Activated CD4-positive, alpha-beta memory T cell treated with anti-CD3 and anti-CD28 coated beads, Interleukin-2, amount 10 ng/mL, durations not matched to agents 7 days and 5 days (primary cell): ENCODE measurements at places on chromosomes 12 and 14. TPM values are rescaled to one million over a fixed set of nuclear protein-coding genes. Genes with fewer than 3 reads are reported as not detected.

KRT77 gene
- not detected for total RNA-seq

SLC38A4 gene
- not detected for total RNA-seq

P2RX4 gene
- 117 TPM for total RNA-seq

IQSEC3 gene
- 0.33 TPM for total RNA-seq

RD3L gene
- total RNA-seq, result not detected

ERP27 gene
- 7.2 TPM for total RNA-seq

ADAM20 gene
- 0.13 TPM for total RNA-seq

PLCZ1 gene
- not detected for total RNA-seq

DLGAP5 gene
- total RNA-seq, result 89.7 TPM

LBHD2 gene
- total RNA-seq, result not detected

TMEM229B gene
- total RNA-seq, result 13.3 TPM

SOAT2 gene
- total RNA-seq, result 1.4 TPM

NEUROD4 gene
- total RNA-seq, result not detected

NTF3 gene
- total RNA-seq, result not detected

MDM2 gene
- 194 TPM for total RNA-seq

WSCD2 gene
- not detected for total RNA-seq

GPR162 gene
- not detected for total RNA-seq

TAS2R9 gene
- total RNA-seq, result not detected

IKZF4 gene
- 19.4 TPM for total RNA-seq

CLEC12A gene
- total RNA-seq, result 0.60 TPM

KRT86 gene
- total RNA-seq, result 0.30 TPM

B4GALNT1 gene
- total RNA-seq, result 1.4 TPM
